ENCODE measurements at places on chromosomes 5 and 9.

DNA sequence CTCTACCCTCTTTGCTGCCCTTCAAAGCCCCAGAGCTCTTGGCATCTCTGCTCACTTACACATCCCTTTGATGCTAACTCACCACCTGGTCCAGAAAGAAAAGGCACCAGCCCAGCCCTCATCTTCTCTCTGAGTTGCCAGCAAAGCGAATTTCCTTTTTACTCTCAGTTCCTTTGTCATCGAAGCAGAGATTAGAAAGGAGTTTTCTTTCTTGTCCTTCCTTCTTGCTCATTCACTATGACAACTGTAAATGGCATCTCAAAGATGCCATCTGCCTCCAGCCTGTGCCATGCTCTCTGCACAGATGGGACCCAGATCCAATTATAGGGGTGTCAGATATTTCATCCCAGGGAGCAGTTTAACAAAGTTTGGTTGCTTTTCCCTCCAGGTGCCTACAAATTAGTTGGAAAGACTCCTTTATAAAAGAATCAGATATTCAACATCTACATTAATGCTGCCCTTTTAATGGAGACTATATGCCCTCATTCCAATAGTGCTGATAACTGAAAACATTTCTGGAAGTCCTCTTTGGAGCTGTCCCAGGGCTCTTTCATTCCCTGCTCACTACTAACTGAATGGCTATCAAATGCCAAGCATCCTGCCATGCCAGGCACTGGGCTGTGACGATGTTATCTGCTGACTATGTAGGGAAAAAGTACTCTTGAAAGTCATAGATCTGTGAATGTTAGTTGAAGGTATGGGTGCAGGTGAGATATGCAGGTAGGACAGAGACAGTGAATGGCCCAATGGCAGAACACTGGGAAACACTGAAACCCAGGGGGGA is 58.9 kb downstream of the SUSD1 start:
- no peak for DNase-seq

- no peak for DNase-seq
Observed at GRCh38 chr5:159866093-159866492, 50.2 kb upstream of the ADRA1B start.

- DNase-seq, result no peak
Observed at GRCh38 chr9:28267351-28267750, 694.1 kb upstream of the C9orf72 start.

DNA sequence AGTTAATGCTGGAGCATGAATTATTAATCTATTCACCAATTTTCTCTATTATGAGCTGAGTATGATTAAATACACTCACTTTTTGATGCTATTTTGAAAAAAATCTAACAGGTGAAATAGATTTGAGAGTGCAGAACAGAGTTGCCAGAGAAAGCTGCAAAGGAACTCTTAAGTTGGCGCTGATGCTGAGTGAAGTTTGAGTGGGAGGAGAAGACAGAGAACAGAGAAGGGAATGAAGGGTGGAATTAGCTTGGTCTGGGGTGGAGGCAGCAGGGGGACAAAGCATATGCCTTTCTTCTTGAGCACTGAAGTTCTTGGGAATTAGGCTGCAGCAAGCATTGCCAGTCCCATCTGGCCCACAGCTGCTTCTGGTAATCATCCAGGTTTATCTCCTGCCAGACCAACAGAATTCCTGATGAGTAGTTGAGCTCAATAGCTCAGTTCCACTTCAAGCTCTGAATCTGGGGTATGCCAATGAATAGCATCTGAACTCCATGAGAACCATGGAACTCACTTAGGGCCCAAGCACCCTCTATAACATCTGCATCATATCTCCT is 290.1 kb downstream of the HINT1 start:
- no peak for DNase-seq

DNA sequence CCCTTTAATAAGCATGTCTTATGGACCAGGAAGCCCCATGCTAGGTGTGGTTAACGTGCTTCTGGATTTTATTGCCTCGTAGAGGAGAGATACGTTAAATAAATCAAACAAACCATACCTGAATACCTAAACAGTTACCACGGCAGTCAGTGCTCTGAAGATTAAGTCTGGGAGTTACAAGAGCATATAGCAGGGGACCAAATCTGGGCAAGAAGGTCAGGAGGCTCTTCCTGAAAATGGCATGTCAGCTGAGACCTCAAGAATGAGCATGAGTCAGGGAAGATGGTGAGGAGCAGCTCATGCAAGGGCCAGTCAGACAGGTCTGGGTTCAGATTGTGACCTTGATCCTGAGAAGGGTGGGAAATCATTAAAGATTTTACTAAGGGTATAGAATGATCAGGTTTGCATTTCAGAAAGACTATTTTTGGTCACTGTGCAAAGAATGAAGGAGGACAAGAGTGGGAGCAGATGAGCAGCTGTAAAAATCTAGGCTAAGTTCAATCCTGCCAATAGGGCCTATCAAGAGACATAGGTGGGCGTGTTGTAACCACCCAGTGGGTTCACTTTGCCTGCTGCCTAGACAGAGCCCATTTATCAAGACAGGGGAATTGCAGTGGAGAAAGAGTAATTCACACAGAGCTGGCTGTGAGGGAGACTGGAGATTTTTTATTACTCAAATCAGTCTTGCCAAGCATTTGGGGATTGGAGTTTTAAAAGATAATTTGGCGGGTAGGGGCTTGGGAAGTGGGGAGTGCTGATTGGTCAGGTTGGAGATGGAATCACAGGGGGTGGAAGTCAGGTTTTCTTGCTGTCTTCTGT is 4.8 kb upstream of the ZNF366 start:
- no peak for DNase-seq

DNA sequence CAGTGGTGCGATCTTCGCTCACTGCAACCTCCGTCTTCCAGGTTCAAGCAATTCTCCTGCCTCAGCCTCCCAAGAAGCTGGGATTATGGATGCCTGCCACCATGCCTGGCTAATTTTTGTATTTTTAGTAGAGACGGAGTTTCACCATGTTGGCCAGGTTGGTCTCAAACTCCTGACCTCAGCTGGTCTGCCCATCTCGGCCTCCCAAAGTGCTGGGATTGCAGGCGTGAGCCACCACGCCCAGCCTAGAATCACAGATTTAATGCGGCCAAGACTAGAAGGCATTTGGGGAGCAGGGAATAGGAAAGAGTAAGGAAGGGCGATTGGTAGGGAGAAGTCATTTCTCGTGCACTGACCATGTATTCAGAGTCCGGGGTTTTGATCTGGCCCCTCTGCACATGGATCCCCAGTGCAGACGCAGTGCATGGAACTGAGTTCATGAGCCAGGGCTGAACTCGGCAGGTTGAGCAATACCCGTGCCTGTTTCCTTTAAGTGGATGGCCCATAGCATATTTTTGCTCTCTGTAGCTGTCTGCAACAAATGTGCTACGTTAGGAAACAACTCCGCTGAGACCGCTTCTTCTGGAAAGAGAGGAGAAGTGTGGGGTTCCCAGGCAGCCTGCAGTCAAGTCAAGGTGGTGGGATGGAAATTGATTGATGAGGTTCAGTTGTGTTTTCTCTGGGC is 3.4 kb upstream of the HMCN2 start:
- DNase-seq, result no peak

GRCh38 chr5:607541-608428 is 4.4 kb upstream of the CEP72 start:
- DNase-seq, result no peak

- no peak for DNase-seq
Observed at GRCh38 chr9:99231711-99232110, 9.6 kb downstream of the SEC61B start.

DNA sequence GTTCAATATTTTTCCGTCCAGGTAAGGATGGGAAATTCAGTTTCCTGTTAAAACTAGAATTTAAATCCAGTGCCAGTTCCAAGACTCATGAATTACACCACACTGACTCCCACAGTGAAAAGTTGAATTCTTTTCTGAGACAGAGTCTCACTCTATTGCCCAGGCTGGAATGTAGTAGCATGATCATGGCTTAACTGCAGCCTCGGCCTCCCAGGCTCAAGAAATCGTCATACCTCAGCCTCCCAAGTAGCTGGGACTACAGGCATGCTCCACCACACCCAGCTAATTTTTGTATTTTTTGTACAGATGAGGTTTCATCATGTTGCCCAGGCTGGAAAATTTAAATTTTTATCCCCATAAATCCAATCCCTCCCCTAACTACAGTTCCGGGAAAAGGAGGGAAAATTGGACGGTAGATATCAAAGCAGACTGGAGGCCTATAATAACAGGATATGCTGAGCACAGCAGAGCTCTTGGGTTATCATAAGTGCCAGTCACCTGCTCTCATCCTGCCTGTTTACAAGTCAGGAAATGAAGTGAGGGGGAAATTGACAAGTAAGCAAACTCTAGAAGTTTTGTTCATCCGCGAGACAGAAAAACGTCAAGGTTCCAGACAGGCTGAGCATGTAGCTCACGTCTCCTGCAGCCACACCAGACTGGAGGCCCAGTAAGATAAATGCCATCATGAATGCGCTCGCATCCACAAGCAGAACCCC is 105.7 kb downstream of the UGCG start:
- DNase-seq, result no peak

DNA sequence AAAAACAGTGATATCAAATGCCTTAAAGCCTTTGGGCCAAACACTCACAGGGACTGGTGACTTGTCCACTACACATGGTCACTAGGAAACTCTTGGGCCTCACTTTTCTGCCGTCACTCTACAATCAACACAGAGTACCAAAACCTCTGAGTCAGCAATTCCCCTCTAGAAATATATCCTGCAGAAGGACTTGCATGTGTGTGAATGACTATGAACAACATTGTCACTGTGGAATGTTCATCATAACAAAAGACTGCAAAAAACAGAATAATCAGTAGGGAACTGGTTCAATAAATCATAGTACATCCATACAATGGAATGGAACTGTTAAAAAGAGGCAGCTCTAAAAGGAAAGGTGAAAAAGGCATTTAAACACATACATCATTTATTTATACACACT is 44.1 kb upstream of the SMU1 start:
- no peak for DNase-seq

GRCh38 chr5:154059039-154059430 is 20.3 kb downstream of the MFAP3 start:
- DNase-seq, result no peak

DNA sequence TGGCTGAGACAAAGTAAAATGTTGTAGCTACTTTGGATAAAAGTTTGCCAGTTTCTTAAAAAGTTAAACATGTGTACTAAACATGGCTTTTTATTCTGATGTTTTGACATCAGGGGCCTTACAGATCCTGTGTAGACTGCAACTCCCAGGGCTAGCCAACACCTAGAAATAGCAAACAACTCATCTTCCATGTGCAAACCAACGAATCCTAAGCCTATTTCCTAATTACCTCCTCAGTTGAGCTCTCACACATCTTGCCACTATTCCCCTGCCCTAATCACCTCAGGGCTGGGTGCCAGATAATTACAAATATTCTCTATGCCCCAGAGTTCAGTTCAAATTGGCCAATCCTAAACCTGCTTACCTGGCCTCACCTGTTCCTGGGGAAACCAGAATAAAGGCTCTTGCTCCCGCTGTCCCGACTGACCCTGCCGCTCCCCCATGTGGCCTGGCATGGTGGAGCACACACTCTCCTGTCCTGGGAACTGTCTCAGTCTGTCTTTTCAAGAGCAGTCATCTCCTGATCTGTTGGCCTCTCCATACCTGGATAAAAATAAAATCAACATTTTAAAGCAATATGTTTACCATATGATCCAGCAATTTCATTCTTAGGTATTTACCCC is 37.1 kb upstream of the FAM169A start:
- DNase-seq, result no peak

DNA sequence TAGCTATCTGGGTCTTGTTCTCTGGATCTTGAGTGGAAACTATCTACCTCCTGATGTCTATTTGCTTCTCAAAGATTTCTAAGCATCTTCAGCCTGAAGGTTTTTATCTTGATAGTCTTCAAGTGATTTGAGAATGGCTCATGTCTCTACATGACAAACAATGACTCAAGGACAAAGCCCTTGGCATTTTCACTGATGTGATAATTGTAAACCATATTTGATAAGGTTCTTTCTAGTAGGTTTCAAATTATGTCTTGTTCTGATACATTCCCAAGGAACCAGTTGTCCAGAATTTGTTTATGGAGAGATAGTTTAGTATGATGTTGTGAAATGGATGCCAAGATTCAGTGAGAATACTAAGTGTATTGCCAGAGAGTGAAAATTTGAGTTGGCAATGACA is 1079.3 kb upstream of the CDH9 start:
- no peak for DNase-seq

DNA sequence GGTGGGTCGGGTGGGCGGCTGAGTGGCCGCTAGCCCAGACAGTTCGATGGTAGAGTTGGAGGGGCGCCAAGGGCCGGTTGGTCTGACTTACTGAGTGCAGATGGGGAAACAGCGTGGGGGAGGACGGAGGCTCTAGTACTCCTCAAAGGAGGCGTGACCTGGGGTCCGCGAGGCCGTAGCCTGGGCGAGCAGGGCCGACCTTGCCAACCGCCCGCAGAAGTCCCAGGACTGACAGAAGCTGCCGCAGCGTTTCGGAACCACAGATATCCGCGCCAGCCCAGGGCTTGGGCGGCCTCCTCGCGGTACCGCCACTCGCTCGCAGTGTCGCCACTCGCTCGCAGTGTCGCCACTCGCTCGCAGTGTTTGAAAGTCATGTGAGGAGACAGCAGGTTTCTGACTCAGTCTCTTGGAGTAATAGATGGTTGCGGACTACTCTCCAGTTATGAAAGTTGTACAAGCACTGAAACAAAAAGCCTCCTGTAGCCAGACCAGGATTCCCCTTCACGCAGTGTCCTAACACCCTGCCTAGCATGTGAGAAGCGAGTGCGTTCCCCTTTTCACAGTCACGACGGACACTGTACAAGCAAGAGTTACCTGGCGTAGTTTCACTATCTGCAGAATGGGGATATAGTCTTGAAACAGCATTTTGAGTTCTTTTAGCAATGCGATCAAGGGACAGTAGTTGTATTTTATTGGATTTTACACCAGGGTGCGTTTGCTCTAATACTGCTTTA is 674 bp downstream of the TMEM38B start:
- peak; percentile 80 for DNase-seq

- no peak for DNase-seq
Observed at GRCh38 chr5:306011-306805, 15.3 kb upstream of the AHRR start.

DNA sequence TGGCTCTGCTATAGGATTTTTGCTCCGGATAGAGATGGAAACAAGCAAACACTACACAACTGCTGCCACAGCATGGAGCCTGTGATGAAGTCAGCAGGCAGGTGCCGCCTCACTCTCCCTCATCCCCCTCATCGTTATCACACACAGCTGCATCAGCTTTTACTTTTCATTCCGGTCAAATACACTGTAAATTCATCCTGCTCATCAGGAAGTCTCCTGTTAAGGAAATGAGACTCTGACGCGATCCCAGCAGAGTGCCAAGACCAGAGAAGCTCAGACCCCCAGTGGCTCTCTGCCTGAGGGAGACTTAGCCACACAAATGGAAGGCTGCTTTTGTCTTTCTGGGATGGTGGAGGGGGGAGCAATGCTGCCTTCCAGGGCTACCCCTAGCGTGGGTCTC is 270.2 kb downstream of the ELAVL2 start:
- no peak for DNase-seq

GRCh38 chr9:92196909-92197308 is 81.7 kb upstream of the SPTLC1 start:
- no peak for DNase-seq

GRCh38 chr5:17817990-17818389 is 183.7 kb downstream of the TAF11L14 start:
- DNase-seq, result no peak
